GM23338 (cell line): ENCODE measurements at places on chromosomes 16 and 17. TPM values are rescaled to one million over a fixed set of nuclear protein-coding genes. Genes with fewer than 3 reads are reported as not detected.
A peak's percentile ranks its signal among the peaks of the same experiment; 100 is the strongest.

IL21R gene
- total RNA-seq: 2.6 TPM in 2 replicates

C16orf92 gene
- total RNA-seq: not detected in 2 replicates

COX6A2 gene
- total RNA-seq: not detected in 2 replicates

KRT28 gene
- total RNA-seq: not detected in 2 replicates

NOG gene
- total RNA-seq: 0.66 and 0.89 TPM in 2 replicates

ASPA gene
- 0.04 TPM in 1 of 2 replicates, not detected in the other for total RNA-seq

XYLT1 gene
- 21.5 and 24.7 TPM in 2 replicates for total RNA-seq

KRTAP4-3 gene
- total RNA-seq: not detected in 2 replicates

ZG16 gene
- not detected in 2 replicates for total RNA-seq

ACSM5 gene
- not detected in 2 replicates for total RNA-seq

- H3K4me3 ChIP-seq: no peak overlapping the region
- H3K36me3 ChIP-seq: no peaks in the 10 kb centered on the region
- no peak for DNase-seq
- H3K27ac ChIP-seq: no peak overlapping the region
Observed at GRCh38 chr17:60832151-60832585, 154.5 kb downstream of the BCAS3 start.

- H3K36me3 ChIP-seq: no peaks in the 10 kb centered on the region
- no peak overlapping the region for H3K27ac ChIP-seq
- no peak overlapping the region for H3K4me3 ChIP-seq
- H3K27me3 ChIP-seq: no peaks in the 10 kb centered on the region
- H3K4me1 ChIP-seq: peaks cover 37% of the 10 kb centered on the region
- DNase-seq: no peak
Observed at GRCh38 chr16:75097941-75098901, 18.4 kb downstream of the LDHD start.

DNA sequence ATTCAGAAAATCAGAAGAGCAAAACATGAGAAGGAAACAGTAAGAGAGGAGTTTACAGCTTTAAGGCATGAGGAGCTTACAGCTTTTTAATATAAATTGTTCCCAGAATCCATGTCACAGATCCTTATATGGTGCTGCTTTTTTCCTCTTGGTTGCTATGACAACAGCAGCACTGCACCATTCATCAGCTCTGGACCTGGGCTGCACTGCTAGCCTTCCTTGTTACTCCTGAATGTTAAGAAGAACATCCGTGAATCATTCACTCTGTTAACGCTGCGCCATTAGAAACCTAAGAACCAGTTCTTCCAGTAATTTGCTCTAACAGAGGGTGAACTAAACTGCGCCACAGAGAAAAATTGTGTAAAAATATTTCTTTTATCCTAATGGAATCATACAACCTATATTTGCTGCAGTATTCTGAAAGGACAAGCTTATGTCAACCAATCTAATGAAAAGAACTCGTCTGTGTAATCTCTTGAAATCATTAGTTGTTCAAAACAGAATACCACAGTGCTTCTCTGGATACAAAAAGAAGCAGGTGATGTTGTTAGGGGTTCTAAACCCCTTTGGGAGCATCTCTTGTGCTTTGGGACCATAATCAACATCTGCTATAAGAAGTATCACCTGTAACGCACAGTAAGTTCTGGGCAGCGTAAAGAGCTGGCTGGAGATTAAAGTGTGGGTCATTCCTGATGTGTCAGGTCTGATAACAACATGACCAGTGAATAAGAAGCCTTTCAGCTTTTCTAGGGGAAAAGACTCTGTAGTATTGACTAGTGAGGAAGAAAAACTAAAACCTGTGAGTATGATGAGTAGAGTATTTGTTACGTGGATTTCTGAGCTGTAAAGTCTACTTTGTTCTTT, 151.2 kb downstream of the TANC2 start:
- no peak overlapping the region for H3K4me3 ChIP-seq
- H3K36me3 ChIP-seq: no peaks in the 10 kb centered on the region
- no peaks in the 10 kb centered on the region for H3K4me1 ChIP-seq
- no peaks in the 10 kb centered on the region for H3K27me3 ChIP-seq
- no peak overlapping the region for H3K27ac ChIP-seq

- H3K27me3 ChIP-seq: no peaks in the 10 kb centered on the region
- peak overlapping the region; percentile 96 for H3K27ac ChIP-seq
- peaks cover 33% of the 10 kb centered on the region for H3K36me3 ChIP-seq
- H3K4me1 ChIP-seq: peaks cover 43% of the 10 kb centered on the region
Observed at GRCh38 chr17:16442141-16442540, 26.8 kb downstream of the TRPV2 start.

DNA sequence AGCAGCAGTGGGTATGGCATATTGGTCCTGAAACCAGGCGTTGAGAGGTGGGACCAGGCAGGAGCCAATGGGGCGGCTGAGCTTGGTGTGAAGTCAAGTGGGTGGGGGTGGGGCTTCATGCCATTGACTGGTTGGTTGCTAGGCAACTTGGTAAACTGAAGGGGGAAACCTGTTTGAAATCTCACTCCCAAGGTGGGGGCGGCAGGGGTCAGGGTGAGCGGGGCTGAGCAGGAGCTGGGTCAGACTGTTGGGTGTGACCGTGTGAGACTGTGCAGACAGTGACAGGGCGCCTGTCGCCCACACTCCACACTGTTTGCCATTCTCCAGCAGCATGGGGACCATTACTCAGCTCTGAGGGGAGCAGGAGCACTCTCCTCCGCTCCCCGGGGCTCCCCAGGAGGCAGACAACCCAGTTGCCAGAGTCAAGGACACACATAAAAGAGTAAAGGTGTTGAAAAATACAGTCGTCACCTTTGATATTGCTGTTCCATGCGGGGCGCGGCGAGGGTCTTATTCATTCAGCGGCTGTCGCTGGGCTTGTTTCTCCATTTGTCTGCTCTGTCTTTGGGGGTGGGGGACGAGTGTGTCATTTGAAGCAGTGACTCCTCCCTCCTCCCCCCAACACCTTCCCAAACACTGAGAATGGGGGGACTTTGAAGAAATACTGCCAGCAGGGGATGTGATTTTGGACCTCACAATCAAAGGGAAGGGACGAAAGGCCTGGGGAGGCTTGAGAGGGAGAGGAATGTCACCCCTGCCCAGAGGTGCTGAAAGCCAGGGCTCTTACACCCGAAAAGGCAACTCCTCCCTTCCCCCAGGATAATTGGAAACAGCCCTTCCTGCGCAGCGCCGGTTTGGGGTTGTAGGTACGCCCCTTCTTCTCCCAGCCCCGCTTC, 1.2 kb upstream of the EFNB3 start:
- H3K27ac ChIP-seq: no peak overlapping the region
- DNase-seq: peak; percentile 98
- H3K36me3 ChIP-seq: no peaks in the 10 kb centered on the region
- H3K4me3 ChIP-seq: peak overlapping the region; percentile 89
- peaks cover 22% of the 10 kb centered on the region for H3K4me1 ChIP-seq

DNA sequence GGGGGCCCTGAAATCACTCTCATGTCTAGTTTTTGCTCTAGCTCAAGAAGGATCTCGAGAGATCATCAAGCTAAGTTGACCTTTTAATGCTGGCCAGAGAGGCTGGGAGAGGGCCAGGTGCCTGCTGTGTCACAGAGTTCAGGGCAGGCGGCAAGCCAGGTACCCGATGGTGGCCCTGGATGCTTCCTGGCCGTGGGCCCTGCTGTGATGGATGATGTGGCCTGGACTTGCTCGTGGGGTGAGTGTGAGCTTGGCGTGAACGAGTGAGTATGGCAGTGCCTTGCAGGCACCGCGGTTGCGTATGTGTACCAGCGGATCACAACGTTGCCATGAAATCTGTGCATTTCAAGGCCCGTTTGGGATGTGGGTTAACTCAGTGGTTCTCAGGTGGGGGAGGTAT, 7.4 kb downstream of the IRF8 start:
- no peak for DNase-seq
- H3K27ac ChIP-seq: no peak overlapping the region
- H3K36me3 ChIP-seq: no peaks in the 10 kb centered on the region
- no peak overlapping the region for H3K4me3 ChIP-seq

DNA sequence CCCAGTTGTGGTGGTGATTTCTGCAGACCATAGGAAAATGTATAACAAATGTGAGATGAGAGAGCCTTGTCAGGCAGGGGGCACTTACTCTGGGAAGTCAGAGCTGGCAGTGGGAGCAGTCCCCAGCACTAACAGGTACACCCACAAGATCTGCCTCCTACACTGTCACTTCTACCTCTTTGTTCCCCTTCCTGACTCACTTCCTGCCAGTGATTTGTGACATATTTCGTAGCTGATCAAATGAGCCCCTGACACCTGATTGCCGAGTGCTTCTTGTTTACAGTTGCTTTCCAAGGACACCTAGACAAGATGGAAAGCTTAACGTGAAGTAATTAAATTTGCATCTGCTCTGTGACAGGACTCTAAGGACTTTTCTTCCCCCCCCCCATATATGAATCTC, 40.5 kb downstream of the FTO start:
- no peaks in the 10 kb centered on the region for H3K36me3 ChIP-seq
- H3K27ac ChIP-seq: no peak overlapping the region; the same call in 1 of the 2 replicates
- no peaks in the 10 kb centered on the region for H3K27me3 ChIP-seq
- H3K4me3 ChIP-seq: no peak overlapping the region

DNA sequence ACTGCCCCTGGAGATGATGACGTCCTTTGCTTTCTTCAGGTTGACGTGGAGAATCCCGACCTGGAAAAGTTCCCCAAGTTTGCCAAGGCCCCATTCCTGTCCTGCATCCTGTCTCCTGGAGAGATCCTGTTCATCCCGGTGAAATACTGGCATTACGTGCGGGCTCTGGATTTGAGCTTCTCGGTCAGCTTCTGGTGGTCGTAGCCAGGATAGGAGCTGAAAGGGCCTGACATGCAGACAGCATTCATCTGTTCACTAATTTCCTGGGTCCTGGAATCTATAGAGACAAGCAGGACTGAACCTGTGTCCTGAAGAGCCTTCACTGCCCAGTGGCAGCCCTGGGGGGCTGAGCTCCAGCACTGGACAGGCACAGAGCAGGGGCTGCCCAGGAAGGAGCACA, 17.2 kb downstream of the KDM8 start:
- H3K4me1 ChIP-seq: no peaks in the 10 kb centered on the region
- no peaks in the 10 kb centered on the region for H3K36me3 ChIP-seq
- no peaks in the 10 kb centered on the region for H3K27me3 ChIP-seq
- no peak overlapping the region for H3K27ac ChIP-seq
- DNase-seq: no peak

GRCh38 chr16:56436258-56436657, 10.9 kb upstream of the AMFR start:
- DNase-seq: no peak
- H3K4me1 ChIP-seq: no peaks in the 10 kb centered on the region
- H3K4me3 ChIP-seq: no peak overlapping the region

GRCh38 chr16:5319799-5320198, 222.2 kb upstream of the EEF2KMT start:
- no peak overlapping the region for H3K27ac ChIP-seq
- no peaks in the 10 kb centered on the region for H3K36me3 ChIP-seq
- no peak overlapping the region for H3K4me3 ChIP-seq
- peaks cover 13% of the 10 kb centered on the region for H3K4me1 ChIP-seq

GRCh38 chr17:28570716-28571360, 486 bp downstream of the PIGS start:
- H3K4me3 ChIP-seq: peak overlapping the region; percentile 95
- H3K27me3 ChIP-seq: peaks cover 4% of the 10 kb centered on the region; the same call in 1 of the 2 replicates
- peak; percentile 71 for DNase-seq
- no peaks in the 10 kb centered on the region; the same call in none of the 2 replicates for H3K36me3 ChIP-seq
- H3K27ac ChIP-seq: 0 out of 2 replicates have a peak overlapping the region, but pooled peaks have one; percentile 69
- H3K4me1 ChIP-seq: peaks cover 20% of the 10 kb centered on the region

DNA sequence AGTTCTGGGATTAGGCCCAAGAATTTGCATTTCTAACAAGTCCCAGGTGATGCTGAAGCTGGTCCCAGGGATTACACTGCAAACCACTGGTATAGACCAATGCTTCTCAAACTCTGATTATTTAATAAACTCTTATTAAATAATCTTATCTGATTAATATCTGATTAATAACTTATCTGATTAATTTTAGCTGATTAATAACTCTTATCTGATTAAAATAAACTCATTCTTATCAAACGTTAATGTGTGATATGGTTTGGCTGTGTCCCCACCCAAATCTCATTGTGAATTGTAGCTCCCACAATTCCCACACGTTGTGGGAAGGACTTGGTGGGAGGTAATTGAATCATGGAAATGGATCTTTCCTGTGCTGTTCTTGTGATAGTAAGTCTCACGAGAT, 78.6 kb upstream of the TANC2 start:
- no peak overlapping the region for H3K4me3 ChIP-seq
- peaks cover 12% of the 10 kb centered on the region for H3K4me1 ChIP-seq
- no peak for DNase-seq
- H3K36me3 ChIP-seq: no peaks in the 10 kb centered on the region
- no peak overlapping the region for H3K27ac ChIP-seq
- H3K27me3 ChIP-seq: no peaks in the 10 kb centered on the region
